Heart right ventricle (tissue), 16 donors: ENCODE measurements at places on chromosomes 2 and 18. TPM values are rescaled to one million over a fixed set of nuclear protein-coding genes. Genes with fewer than 3 reads are reported as not detected.

CAPN14 gene
- 0.37 TPM for polyA plus RNA-seq

DNA sequence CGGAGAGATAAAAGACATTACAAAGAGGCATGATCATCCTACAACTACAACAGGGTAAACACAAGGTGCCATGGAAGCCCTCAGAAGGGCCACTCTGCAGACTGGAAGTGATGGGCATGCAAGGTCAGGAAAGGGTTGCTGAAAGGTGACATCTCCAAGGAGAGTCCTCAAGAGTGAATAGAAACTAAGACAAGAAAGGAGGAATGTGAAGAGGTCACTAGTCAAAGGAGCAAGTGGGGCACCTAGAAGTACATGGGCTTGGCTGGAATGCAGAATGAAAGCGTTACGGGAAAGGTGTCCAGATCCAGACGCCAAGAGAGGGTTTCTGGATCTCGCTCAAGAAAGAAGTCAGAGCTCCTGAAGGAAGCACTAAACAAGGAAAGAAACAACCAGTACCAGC, 314.3 kb downstream of the NBAS start:
- no peak for DNase-seq

NR4A2 gene
- 1.1 TPM for polyA plus RNA-seq

- no peak for DNase-seq
Observed at GRCh38 chr2:24432735-24433134, 58.3 kb upstream of the NCOA1 start.

DIPK1C gene
- polyA plus RNA-seq = 8.0 TPM

IL1RN gene
- 0.22 TPM for polyA plus RNA-seq

DNA sequence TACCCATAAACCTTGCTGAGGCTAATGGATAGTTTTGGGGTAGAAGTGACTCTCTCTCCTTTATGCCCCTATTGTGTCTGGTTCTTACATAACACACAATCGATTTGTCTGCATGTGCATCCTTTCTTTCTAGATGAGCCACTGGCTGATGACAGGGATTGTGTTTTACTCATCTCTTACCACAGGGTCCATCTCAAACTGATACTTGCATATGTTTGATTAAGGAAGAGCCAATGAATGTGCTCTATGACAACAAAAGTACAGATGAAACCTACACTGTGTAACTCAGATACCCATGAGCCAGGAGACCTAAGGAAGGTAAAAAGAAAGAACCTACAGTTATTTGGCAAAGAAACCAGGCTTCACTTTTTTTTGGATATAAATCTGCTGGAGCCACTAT, 13.2 kb upstream of the BZW1 start:
- DNase-seq = no peak

GRCh38 chr2:33469238-33469637, 7.2 kb upstream of the RASGRP3 start:
- DNase-seq = no peak

DNA sequence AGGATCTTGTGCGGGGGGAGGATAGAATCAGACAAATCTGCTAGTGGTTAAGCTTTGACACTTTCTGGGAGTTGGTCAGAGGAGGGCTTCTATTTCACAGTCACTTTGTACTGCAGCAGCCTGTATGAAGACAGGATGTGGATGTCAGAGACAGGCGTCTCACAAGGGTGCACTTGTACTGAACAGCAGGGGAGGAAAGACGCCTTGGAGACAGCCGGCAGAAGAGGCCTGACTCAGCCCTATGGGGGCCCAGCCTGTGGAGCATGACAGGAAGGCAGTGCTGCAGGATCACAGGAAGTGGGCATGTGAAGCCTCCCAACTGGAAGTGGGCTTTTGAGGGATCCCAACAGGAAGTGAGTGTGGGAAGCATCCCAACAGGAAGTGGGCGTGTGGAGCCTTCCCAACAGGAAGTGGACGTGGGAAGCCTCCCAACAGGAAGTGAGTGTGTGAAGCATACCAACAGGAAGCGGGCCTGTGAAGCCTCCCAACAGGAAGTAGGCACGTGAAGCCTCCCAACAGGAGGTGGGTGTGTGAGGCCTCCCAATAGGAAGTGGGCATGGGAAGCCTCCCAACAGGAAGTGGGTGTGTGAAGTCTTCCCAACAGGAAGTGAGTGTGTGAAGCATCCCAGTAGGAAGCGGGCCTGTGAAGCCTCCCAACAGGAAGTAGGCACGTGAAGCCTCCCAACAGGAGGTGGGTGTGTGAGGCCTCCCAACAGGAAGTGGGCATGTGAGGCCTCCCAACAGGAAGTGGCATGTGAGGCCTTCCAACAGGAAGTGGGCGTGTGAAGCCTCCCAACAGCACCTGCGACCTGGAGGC, 212.3 kb downstream of the SNTG2 start:
- peak; percentile 13 for DNase-seq

- DNase-seq = no peak
Observed at GRCh38 chr2:176283291-176284068, 14.2 kb downstream of the MTX2 start.

RFTN2 gene
- 2.0 TPM for polyA plus RNA-seq

DNA sequence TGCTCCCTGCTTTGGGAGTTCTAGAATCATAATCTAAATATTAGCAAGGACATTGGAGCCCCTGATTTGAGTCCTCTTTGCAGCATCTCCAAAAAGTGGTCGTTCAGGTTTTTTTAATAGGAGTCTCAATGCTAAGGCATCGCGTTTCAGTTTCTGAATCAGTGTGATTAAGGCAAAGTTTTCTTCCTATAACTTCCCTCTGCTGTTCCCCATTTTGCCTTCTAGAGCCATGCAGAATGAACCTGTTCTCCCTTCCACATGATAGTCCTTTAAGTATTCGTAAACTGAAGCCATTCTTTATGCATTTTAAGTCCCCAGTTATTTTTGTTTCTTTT, 159.5 kb downstream of the PTGR3 start:
- no peak for DNase-seq

DNA sequence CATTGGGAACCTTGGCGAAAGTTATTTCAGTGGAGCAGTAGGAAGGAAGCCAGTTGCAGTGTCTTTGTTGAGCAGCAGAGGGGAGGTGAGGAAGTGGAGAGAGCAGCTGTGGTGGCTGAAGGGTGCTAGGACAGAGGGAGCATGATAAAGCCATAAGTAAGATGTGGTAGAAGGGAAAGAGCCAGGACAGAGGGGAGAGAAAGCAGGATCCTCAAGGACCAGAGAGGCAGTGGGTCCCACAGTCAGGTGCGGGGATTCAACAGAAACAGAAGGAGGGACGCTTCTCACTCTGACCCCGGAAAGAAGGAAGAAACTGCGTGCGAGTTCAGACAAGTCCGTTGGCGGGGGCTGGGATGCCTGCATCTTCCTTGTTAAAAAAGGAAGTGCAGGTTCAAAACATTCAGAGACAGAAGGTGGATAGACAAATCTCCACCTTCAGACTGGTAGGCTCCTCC, at the start of gene CXCR2:
Gene CXCR2, plus strand, starts transcription at position 403 of the 455 bp plus-strand sequence. CDS start 8,774 bp downstream, outside the sequence.
- DNase-seq = peak; percentile 13
